ENCODE measurements at places on chromosomes 11 and 22. TPM values are rescaled to one million over a fixed set of nuclear protein-coding genes. Genes with fewer than 3 reads are reported as not detected.

- DNase-seq: peak; percentile 56
Measured at GRCh38 chr11:746289-747157, 741 bp upstream of the TALDO1 start.

GRCh38 chr11:96318399-96318798, 24.6 kb downstream of the MAML2 start:
- no peak for DNase-seq

- no peak for DNase-seq
Measured at GRCh38 chr11:65778901-65779668, 1.7 kb downstream of the AP5B1 start.

GRCh38 chr22:26476705-26477340, 6.8 kb downstream of the HPS4 start:
- DNase-seq: peak; percentile 90

MRGPRX3 gene
- polyA plus RNA-seq: not detected
